Glomerular endothelial cell (primary cell): ENCODE measurements at places on chromosomes 3 and 15. TPM values are rescaled to one million over a fixed set of nuclear protein-coding genes. Genes with fewer than 3 reads are reported as not detected.

- DNase-seq, result no peak
Measured at GRCh38 chr3:112765531-112765930, 81.1 kb downstream of the CD200R1L start.

The XCR1 gene
- not detected in 2 replicates for total RNA-seq

The FNDC3B gene
- total RNA-seq, result 134 and 263 TPM in 2 replicates

DNA sequence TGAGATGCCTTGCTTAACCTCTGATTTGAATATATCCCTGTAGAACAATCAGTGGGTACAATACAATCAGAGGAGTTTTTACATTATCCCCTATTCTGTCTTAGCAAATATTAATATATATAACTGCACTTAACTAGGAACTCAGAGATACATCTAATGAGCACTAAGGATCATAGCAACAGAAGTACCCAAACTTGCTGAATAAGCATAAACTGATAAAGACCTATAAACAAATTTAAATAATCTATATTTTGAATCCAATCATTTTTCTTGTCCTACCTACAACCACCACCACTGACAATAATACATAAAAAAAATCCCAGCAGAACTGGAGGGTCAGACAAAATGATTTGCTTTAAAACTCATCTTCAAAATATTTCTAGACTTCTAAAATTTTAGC is 106.2 kb downstream of the ATP8B4 start:
- no peak for DNase-seq

GRCh38 chr15:72375501-72375845 is 341 bp downstream of the HEXA start:
- DNase-seq, result no peak

GRCh38 chr3:23859839-23860382 is 54.2 kb downstream of the UBE2E1 start:
- DNase-seq, result no peak

GRCh38 chr3:126935756-126936509 is 47.0 kb upstream of the PLXNA1 start:
- DNase-seq, result no peak

DNA sequence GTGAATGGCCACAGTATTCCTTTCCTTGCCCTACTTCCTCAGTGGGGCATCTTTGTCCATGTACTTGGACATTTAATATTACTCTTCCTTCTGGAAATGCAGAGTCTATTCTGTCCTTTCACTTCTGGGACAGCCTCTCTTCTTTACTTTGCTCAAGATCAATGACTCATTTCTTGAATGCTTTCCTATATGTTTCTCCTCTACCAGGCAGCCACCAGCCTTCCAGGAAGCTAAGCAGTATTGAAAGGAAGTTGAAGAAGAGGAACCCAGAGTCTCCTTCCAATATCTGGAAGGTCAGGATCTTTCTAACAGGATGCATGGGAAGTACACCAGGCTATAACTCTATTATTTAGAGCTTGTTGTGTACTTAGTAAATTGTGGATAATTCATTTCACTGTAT is 182.8 kb downstream of the CD47 start:
- DNase-seq, result no peak

DNA sequence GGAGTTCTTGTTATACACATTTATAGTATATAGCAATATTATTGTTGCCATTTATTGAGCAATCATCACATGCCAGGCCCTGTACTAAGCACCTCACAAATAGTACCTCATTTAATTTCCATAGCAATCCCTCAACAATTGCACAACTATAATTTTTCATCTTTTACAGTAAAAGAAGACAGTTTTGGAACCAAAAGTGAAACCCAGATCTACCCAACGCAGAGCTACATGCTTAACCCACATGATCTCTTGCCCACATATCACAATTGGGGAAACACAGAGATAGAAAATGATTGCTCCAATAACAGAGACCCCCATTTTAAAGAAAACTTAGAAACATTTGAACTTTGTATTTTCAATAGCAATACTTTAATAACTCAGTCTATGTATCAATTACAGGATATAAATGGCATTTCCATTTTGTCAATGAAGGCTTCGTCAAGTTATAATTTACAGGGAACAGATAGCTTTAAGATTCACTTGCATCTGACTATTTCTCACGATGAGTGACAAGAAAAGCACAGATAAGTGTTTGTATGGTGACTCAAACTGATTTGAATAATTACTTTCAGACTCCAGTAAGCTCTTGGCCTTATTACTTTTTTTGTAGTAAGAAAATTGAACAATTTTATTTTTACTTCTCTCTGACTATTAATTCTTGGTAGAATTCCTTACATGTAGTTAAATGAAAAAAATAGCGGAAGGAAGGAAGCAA is 38.7 kb upstream of the CCDC50 start:
- DNase-seq, result no peak

DNA sequence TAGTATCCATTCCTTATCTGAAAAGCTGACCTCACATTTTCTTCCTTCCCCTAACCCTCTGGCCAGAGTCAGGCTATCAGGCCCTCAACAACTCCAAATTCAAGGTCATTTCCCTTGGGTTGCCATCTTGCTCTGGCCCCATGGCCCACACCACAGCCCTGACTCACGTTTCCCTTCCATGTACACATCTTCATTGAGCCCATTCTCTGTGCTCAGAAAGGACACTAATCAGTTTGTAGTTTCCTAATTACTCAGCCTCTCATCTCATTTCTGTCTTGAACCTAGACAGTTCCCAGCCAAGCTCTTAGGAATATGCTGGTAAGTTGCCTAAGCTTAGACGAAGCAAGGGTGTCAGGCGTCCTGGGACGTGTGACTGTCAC is 14.9 kb downstream of the TGM5 start:
- no peak for DNase-seq

DNA sequence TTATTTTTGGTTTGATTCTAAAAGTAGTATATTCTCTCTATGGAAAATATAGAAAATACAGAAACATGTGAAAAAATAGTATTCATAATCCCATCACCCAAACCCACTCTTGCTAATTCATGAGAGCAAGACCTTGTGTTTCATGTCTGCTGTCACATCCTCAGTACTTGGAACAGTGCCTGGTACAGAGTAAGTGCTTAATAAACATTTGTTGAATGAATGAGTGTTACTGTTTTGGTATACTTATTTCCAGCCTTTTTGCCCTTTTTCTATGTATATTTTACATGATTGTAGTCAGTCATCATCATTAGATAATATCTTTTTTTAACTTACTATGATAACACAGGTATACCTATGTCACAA is 59.3 kb downstream of the IL16 start:
- DNase-seq, result no peak

The CHRFAM7A gene
- total RNA-seq, result 0.44 and 1.1 TPM in 2 replicates

DNA sequence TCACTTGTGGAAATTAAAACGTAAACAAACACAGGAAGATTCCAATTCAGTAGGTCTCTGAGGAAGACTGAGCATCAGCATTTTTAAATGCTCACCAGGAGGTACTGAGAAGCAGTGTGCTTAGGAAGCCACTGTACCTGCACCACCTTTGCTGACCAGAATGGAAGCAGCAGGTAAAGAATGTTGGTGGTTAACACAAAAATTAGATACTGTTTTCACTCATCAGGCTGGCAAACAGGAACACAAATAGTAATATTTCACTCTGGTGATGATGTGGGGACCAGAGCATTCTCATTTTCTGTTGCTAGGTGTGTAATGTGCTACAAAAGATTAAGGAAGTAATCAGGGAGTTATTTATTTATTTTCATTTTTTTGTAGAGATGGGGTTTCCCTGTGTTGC is 29.9 kb upstream of the GHSR start:
- no peak for DNase-seq

DNA sequence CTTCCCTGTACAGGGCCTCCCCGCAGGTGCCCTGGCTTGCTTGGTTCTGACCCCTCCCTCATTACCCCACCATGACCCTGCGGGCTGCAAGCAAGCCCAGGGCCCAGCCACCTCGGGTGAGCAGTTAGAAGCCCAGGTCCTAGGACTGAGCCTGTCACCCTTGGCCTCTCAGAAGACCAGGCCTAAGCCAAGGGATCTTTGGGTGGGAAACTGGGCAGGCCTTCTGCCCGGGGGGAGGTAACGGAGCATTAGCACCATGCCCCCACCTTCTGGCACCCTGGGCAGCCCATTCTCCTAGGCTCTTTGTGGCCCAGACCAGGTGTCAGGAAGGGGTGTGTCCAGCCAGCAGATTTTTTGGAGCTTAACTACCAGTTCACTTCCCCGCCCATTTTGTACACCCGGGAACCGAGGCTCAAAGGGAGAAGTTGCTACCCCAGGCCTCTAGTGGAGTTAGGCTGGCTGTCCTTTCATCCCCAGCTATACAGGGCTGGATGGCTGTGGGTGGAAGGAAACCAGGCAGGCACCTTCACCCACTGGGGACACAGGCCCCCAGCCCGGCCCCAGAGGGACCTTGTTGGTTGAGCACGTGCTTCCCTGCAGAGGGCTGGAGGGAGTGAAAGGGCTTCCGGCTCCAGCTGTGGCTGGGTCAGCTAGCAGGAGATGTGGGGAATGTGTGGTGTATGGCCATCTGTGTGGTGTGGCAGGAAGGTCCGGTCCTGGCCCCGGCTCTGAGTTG is 1.4 kb downstream of the CSK start:
- DNase-seq, result no peak

The FOXB1 gene
- not detected in 2 replicates for total RNA-seq

DNA sequence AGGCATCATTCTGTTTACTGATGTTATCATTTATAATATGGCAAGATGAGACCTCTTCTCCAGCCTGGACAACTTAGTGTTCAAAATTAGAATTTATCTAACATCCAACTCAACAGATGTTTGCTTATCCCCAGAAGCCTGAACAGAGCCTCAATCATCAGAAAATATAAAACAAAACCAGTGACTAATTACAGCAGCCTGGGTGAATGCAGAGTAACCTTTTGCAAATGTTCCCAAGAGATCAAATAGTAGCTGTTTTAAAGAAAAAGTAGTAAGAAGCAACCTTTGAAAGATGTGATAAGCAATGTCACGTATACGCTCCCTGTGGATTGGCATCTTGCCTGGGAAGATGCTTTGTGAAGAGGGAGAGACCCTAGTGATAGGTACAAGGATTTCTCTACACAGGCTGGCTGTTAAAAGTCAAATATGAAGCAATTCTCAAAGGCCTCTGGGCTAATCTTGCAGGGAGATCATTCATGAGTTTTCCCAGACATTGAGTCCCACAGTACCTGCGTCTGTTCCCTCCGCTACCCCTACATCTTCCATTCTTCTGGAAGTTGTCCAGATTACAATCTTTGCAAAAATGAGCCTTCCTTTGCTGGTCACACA is 39.3 kb upstream of the PRICKLE2 start:
- DNase-seq, result no peak

DNA sequence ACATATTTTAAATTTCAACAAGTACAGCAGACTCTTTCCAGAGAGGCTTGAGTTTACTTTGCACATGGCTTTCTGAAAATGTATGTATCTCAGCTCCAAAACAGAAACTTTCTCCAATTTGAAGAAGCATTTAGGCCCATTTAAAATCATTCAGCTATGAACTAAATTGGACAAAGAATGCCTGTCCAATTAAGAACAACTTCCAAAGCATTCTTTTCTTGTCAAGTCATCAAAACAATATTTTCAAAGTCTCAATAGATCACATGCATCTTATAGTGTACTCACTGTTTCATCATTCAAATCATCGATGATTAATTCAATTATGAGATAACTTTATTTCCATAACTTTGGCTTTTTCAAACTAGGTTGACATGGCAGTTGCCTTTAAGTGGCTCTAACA is 95.2 kb downstream of the KBTBD8 start:
- no peak for DNase-seq

- no peak for DNase-seq
Measured at GRCh38 chr15:81106560-81106959, 27.5 kb upstream of the CFAP161 start.

GRCh38 chr3:113736548-113737089 is 9.4 kb downstream of the NAA50 start:
- no peak for DNase-seq

GRCh38 chr3:16222547-16222946 is 42.2 kb downstream of the DPH3 start:
- no peak for DNase-seq
